ENCODE measurements at places on chromosomes 12 and 14.

- peak; percentile 16 for DNase-seq
Measured at GRCh38 chr12:64273527-64274403, 51.7 kb upstream of the KICS2 start.

DNA sequence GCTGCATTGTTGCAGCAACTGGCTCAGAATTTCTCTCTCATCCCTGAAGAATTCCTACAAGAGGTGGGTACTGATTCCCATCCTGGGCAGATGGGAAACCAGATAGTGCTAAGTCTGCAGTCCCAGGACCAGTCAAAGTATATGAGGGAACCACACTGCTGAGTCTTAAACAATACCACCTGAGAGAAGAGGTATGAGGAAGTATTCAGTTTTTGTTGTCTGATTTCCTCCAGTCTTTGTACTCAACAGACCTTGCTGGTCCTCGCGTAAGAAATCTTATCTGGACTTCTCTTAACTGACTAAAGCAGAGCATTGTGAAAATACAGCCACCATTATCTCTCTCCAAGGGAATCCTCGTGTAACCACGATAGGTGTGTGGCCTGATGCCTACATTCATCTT is 3.6 kb upstream of the EDDM3A start:
- no peak for DNase-seq

DNA sequence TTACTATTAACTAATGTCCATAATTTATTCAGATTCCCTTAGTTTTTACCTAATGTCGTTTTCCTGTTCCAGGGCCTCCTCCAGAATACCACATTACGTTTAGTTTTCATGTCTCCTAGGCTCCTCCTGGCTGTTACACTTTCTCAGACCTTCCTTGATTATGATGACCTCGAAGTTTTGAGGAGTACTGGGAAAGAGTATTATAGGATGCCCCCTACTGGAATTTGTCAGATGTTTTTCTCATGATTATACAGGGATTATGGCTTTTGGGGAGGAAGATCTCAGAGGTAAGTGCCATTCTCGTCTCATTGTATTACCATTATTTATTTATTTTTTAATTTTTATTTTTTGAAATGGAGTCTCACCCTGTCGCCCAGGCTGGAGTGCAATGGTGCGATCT is 17.7 kb upstream of the C1S start:
- peak; percentile 82 for DNase-seq

GRCh38 chr12:113091506-113091905 is 35.0 kb downstream of the DTX1 start:
- DNase-seq, result no peak

GRCh38 chr12:110613771-110614684 is at the start of gene TCTN1:
Gene TCTN1 (plus strand): TSS chr12:110614129. CDS start chr12:110614183, 54 bp downstream.
- DNase-seq, result peak; percentile 94

DNA sequence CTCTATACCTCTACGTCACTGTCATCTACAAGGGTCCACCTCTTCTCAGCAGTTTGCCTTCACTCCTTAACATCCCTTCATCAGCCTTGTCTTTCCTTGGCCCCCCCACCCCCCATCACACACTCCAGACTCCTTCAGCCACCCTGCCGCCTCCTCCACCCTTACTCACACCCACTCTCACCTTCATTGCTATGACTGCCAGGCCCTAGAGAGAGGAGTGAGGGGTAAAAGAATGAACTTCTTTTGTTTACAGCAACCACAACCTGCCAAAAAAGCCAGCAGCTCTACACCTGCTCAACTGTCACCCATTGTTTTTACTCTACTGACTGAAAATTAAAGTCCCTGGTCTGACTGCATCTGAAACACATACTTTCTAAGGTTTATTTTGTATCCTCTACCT is 112.8 kb downstream of the DUSP6 start:
- DNase-seq, result no peak

- no peak for DNase-seq
Measured at GRCh38 chr12:95762123-95762785, 28.3 kb downstream of the NTN4 start.

DNA sequence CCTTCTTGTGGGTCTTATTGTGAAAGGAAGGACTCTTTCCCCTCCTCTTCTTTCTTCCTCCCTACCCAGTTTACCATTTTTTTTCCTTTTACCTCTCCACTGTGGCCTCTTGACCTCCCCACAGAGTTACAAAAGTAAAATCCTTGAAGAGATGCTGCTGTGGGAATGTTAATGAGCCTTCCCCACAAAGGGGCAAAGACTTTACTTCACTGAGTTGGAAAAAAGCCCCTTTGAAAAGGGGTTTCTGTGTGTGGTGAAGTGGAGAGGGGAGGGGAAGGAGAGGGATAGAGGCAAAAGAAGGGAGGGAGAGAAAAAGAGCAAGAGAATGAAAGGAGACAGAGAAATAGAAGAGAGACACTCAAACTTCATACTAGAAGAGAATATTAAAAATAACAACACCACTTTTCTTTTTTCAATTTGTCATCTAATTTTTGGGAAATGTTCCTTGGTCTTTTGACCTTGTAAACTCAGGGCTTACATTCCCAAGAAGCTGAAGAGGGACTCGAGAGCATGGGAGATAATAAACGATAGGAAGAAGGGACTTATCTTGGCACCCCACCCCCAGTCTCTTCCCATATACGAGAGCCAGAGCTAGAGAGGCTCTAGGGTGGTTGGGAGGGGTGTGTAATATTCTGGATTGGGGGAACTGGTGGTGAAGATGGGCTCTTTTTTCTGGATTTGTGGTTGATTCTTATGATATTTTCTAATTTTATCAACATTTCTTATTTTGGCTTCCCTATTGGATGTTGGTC is 13.2 kb upstream of the SALL2 start:
- no peak for DNase-seq

DNA sequence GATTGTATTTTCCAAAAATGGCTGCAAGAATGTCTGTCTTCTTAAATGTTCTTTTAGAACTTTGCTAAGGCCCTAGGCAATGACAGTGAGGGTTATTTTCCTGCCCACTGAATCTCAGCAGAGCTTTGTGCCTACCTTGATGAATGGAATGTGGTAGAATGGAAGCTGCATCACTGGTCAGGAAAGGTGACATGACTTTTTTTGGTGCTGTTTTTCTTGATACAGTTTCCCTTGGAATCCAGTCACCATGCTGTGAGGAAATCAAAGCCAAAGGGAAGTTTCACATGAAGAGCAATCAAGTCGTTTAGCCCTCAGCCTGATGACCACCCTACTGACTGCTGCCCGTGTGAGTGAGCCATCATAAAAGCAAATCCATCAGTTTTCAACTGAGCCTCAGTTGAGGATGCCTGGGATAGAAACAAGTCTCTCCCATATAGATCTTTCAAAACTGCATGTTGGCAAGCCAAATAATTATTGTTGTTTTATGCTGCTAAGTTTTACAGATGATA is 886.0 kb upstream of the FBXO33 start:
- no peak for DNase-seq

DNA sequence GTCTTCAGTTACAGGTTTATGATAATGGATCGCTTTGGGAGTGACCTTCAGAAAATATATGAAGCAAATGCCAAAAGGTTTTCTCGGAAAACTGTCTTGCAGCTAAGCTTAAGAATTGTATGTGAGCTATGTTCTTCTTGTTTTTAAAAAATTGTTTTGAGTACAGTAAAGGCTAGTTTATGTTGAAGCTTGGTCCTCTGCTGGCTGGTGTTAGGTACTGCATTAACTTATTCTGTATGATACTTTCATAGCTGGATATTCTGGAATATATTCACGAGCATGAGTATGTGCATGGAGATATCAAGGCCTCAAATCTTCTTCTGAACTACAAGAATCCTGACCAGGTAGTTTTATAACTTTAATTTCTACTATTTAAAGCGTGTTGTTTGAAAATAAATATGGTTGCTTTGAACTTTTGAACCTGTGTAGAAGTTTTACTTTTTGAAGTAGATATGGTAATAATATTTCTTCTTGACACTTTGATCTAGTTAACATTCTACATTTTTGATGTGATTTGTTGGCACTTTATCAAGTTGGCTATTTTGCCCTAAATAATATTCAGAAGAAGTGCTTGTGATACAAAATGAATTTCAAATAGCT is 55.7 kb downstream of the VRK1 start:
- peak; percentile 63 for DNase-seq

GRCh38 chr12:46371718-46372543 is 642 bp downstream of the SLC38A2 start:
- peak; percentile 62 for DNase-seq

DNA sequence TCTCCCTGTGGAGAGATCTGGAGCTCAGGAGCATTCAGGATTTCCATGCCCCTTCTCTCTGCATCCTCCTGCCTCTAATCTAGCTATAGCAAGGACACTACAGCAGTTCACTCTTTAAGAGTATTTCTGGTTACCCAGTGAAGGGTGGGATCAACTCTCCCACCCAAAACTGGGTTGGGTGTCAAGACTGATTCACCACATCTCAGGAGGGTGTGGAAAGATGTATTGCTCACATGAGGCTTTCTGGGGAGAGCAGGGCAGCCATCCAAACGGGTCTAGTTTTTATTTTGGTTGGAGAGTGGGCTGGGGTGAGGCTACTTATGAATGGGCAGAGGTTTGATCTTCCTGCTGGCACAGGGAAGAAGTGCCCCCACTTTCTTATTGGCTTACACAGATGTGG is 18.6 kb downstream of the C12orf75 start:
- no peak for DNase-seq

DNA sequence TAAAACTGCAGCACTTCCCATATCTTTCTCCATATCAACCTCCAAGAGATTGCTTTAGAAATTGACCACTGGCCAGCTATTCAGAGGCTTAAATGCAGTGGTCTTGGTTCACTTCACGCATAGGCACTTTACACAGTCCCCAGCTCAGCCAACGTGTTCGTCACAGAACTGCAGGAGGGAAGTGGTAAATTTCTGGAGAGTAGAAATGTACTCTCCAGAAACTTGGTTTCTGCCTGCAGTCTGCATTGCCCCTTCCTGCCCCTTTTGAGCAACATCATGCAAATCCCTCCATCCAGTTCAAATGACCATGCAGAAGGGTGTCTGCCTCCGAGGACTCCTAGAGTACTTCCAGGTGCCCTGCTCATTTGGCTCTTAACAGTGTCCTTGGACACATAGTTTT is 42.7 kb upstream of the NEDD1 start:
- no peak for DNase-seq

- no peak for DNase-seq
Measured at GRCh38 chr12:132597333-132598316, 12.8 kb downstream of the LRCOL1 start.

GRCh38 chr14:78240567-78240966 is 70.4 kb downstream of the NRXN3 start:
- no peak for DNase-seq

DNA sequence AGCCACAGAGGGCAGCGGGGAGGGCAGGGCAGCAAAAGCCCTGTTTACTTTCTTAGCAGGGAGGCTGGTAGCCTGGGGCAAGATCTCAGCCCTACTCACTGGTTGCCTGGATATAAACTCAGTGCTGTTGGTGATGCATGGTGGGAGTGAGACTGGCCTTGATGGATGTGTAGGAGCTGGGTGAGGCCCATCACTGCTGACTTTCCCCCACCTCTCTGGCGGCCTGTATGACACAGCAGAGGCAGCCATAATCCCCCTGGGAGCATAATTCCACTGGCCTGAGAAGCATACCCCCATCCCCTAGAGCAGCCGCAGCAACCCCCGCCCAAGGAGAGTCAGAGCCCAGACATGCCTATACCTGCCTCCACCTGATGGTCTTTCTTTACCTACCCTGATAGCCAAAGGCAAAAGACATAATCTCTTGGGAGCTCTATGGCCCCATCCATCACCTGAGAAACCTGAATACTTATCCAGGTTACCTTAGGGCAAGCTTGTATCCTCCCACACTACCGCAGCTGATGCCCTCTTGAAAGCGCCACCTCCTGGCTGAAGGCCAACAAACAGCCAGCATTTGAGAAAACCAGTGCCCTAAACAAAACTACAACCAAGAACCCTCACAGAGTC is 59.3 kb downstream of the DNAI7 start:
- peak; percentile 29 for DNase-seq

- DNase-seq, result no peak
Measured at GRCh38 chr14:20044243-20044642, 8.4 kb upstream of the OR4K13 start.

DNA sequence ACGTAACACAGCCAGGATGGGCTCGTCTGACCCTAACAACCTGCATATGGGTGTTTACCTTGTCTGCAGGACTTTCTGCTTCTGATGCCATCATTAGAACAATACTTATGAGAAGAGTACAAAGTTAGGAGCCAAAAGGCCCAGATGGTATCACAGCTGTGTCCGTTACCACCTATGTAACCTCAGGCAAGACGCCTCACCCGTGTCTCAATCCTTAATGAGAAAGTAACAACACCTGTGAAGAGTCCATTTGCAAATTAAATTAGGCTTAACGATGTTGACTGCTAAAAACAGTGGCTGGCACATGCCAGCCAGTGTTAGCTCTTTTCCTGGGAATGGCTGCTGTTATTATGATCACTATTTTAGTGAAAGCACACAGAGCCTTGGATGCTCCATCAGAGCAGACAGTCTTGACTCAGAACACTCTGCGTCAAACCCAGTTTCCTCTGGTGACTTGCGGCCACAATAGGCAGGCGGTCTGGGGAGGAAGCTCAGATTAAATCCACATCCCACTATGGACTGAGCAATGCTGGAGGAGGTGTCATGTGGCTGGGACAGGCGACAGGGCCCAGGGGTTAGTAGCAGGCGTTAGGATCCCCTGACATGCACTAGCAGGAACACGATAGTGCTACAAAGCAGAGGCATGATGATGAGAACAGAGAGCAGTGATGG is 125.3 kb downstream of the SLC15A4 start:
- no peak for DNase-seq

- peak; percentile 51 for DNase-seq
Measured at GRCh38 chr12:1592444-1593173, 1.8 kb downstream of the FBXL14 start.

- DNase-seq, result no peak
Measured at GRCh38 chr12:124216966-124217365, 77.9 kb upstream of the RFLNA start.

- DNase-seq, result no peak
Measured at GRCh38 chr12:62799766-62800406, 135.1 kb downstream of the PPM1H start.

- DNase-seq, result no peak
Measured at GRCh38 chr12:132157733-132158409, 13.6 kb downstream of the NOC4L start.

- no peak for DNase-seq
Measured at GRCh38 chr14:72708708-72709475, 185.0 kb downstream of the DPF3 start.

- DNase-seq, result no peak
Measured at GRCh38 chr14:99537399-99537798, 56.2 kb downstream of the CCNK start.

GRCh38 chr14:86129426-86129825 is 599.5 kb downstream of the FLRT2 start:
- no peak for DNase-seq

GRCh38 chr14:81818271-81818670 is 284.6 kb upstream of the SEL1L start:
- DNase-seq, result no peak
